ENCODE measurements at places on chromosomes 7 and 10.

- no peak for DNase-seq
Observed at GRCh38 chr10:124691002-124691401, 53.2 kb downstream of the FAM53B start.

DNA sequence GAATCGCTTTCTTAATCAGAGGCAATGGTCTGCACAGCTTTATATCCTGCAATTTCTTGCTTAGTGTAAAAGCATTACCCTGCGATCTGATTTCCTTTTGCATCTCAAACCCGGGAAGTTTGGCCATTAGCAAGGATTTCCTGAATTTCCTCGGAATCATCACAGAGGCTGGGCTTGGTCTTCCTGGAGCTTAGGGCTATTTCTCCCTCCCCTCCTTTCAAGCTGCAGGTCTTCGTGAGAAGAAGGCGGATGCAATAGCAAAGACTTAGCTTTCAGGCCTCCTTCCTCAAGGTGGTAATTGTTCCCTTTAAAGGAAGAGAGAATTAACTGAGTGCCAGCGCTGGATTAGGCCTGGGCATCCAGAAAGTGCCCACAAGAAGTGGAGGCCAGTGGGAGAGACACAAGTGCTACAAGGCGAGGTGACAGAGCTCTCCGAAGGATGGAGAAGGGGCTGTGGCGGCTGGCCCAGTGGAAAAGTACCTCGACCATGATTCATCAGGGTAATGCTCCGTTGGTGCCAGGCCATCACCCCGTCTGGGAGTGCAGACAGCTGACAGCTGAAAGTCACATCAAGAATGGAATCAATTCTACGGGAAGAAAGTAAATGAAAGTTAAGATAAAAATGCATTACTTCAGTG, 4.0 kb upstream of the ARMS2 start:
- DNase-seq: no peak

DNA sequence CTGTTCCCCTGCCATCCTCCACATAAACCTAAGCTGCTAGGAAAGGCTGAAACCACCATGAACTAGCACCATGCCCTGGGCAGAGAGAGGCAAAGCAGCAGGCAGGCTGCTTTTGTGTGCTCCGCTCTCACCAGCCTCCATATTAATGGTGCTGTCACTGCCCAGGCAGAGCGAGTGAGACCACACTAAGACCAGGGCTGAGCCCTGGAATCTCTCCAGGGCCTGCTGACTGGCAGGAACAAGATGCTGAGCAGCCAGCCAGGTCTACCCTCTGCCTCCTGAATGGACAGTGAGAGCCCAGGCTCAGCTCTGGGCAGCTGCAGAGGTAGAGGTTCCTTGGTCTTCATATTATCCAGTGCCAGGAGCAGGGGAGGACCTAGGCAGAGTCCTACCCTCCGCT, 1.6 kb upstream of the CRHR2 start:
- DNase-seq: no peak

DNA sequence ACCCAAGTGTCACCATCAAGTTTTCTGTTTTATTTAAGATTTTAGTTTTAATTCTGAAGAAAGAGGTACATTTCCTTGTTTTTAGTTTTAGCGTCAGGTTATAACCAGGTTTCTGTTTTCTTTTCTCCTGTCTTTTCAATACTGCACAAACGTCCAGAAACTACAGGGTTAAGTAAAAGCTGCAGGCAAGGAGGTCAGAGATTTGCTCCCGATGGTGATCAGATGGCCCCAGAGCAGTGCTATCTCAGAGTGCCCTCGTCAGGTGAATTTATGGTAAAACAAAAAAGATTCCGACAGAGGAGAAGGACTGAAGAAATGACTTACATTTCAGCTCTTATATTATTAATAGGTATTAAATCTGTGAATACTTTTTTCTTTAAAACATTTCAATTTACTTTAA, 128.2 kb downstream of the STRA8 start:
- DNase-seq: no peak

DNA sequence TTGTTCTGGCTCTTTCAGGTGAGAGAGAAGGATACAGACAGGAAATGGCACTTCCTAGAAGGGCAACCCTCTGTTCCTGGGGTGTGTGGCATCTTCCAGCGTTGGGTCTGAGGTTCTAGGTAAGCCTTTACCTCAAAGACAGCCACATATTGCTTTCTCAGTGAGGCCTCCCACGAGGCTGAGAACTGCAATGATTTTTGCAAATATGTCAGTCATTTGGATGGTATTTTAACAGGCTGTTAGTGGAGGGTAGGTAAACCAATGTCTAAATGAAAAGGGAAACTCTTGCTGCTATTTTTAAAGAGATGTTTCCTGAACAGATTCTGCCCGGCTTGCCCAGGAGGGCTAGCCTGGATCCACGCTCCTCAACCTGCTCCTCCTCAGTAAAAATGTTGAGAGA, 240.3 kb upstream of the KLF6 start:
- no peak for DNase-seq

GRCh38 chr7:127886248-127886647, 145.0 kb downstream of the LRRC4 start:
- DNase-seq: no peak

- no peak for DNase-seq
Observed at GRCh38 chr10:94094540-94094939, 100.8 kb downstream of the PLCE1 start.

DNA sequence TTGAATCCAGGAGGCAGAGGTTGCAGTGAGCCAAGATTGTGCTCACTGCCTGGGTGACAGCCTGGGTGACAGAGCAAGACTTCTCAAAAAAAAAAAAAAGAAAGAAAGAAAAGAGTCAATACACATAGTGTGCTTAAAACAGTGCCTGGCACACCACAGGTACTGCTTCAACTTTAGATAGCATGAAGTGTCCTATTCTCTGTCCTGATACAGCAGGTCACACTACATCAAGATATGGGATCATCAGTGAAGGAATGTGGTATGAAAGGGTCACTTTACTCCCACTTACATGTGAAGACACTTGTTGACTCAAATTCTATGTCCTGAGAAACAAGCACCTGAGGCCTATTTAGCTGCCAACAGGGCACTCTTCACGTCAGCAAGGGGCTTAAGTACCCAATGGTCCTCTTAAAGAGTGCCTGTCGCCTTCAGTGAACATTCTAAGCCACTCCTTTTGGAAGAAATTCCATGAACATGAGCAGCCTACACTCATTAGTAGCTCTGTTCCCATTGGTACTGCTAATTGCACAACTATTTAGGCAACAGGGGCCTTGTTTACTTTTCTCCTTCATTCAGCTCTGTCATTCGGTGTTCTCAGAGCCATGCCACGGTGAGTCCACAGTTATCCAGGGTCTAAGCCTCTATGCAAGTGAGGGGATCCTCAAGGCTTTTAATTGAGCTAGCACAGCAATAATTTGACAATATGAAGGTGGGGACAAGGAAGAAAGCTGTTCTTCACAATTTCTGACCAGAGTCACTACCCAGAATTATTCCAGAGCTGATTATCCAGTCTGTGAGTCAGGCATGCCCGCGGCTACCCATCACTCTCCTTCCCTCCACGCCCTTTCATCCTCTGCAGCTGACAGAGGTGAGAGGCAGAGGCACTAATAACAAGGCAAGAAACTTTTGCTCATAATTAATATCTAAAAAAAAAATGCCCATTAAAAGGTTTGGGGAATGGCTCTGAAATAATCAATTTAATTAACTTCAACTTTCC, 56.6 kb upstream of the PTN start:
- no peak for DNase-seq

DNA sequence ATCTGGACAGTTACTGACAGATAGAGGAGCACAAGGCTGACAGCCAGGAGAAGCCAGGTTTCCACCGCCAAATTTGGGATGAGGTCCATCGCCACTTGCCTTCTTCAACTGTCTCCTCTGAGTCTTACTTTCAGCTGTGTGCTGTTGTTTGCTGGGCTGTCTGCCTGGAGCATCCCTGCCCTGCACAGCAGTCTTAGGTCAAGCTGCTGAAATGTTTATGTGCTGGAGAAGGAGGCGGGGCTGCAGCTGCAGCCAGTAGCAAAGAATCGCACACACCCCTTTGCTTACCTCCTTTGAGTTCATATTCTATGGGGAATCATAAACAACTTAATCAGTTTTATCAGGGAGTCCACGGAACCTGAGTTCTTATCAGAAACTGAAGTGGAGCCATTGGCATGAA, 20.1 kb upstream of the CYP3A5 start:
- no peak for DNase-seq

GRCh38 chr10:78130966-78131710, 97.5 kb downstream of the RPS24 start:
- no peak for DNase-seq
